ENCODE measurements at places on chromosomes 4 and X.

- DNase-seq = peak; percentile 70
These were observed 11.1 kb downstream of the SLC25A43 start for GRCh38 chrX:119410027-119410819.

- no peak for DNase-seq
These were observed 377.9 kb upstream of the EMCN start for GRCh38 chr4:100895556-100896197.

DNA sequence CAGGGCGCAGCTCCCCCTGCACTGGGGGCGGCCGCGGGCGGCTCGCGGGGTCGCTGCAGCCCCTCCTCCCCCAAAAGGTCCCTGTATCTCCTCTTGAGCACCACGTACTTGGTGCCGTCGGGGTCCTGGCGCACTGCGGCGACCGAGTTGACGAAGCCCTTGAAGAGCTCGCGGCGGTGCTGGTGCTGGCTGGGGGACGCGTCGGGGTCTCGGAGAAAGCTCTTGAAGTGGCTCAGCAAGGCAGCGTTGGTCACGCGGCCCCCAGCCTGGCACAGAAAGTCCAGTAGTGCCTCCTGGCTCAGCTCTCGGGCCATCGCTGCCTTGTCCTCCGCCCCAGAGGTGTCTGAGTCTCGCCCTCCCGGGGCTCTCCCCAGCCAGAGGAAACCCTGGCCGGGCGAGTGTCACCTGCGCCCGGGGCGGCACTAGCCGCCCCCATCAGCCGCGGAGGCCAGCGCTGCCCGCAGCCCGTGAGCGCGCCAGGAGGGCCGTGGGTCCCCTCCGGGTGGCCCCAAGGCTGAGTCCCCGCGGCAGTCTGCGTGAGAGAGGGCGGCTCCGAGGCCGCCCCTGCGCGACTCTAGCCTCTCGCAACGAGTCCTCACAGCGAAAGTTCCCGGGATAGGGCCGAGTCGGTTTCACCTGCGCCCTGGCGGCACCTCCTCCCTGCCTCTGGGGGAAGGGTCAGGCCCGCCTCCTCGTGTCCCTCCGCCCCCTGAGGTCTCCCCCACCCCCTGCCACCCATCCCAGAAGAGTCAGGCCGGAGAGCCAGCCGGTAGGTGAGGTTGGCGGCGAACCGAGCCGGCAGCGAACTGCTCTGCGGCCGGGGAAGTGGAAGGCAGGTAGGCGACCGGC, at the start of gene SOWAHB:
TSS of gene SOWAHB (minus strand) at position 609 of the 849 bp plus-strand sequence. CDS start at position 314, 295 bp downstream.
- peak; percentile 93 for DNase-seq

- no peak for DNase-seq
These were observed 1057.8 kb downstream of the DMD start for GRCh38 chrX:32153585-32153984.

GRCh38 chr4:15131551-15131950, 129.3 kb downstream of the CPEB2 start:
- no peak for DNase-seq

GRCh38 chr4:76233529-76233928, 18.0 kb upstream of the FAM47E start:
- DNase-seq = peak; percentile 13

DNA sequence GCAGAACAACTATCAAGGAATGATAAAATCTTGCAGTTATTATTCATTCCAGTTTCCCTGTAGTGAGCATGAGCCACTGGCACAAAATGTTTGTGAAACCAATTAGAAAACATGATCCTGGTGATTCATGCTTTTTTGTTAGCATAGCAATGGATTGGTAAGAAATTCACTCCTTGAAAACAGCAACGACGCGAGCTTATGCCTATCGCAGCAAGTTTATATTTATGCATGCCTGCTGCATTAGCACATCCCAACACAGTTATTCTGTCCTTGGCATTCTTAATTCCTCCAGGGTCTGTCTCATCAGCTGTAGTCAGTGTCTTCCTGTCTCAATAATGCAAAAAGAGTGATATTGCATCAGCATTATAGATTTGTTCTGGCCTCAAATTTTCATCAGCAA, 975.9 kb downstream of the STIM2 start:
- no peak for DNase-seq

- no peak for DNase-seq
These were observed 51.4 kb downstream of the STIM2 start for GRCh38 chr4:26912069-26912468.

DNA sequence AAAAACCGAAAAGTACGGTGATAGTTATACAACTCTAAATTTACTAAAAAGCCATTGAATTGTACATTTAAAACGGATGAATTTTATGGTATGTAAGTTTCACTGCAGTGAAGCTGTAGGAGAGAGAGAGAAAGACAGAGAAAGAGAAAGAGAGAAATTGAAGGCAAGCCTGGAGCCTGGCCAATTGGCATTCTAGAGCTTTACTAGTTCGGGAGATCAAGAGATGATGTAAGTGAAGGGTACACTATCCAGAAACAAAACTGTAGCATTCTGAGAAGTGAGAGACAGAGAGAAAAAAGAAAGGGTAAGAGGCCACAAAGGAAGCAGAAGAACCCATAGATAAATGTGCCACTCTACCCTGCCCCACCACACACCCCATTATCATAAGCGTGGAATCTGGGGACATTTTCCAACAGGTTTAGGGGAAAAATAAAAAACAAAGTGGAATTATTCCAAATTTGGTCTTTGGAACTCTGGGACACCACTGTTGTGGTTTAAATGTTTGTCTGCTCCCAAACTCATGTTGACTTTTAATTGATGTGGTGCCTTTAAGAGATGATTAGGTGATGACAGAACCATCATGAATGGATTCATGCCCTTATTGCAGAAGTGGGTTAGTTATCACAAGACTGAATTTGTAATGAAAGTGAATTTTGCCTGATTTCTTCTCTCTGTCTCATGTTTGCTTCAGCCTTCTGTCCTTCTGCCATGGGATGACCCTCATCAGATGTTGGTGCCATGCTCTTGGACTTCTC, 123.0 kb upstream of the PLS3 start:
- DNase-seq = no peak

- DNase-seq = peak; percentile 85
These were observed 228.1 kb downstream of the ZNF674 start for GRCh38 chrX:46317163-46317562.

DNA sequence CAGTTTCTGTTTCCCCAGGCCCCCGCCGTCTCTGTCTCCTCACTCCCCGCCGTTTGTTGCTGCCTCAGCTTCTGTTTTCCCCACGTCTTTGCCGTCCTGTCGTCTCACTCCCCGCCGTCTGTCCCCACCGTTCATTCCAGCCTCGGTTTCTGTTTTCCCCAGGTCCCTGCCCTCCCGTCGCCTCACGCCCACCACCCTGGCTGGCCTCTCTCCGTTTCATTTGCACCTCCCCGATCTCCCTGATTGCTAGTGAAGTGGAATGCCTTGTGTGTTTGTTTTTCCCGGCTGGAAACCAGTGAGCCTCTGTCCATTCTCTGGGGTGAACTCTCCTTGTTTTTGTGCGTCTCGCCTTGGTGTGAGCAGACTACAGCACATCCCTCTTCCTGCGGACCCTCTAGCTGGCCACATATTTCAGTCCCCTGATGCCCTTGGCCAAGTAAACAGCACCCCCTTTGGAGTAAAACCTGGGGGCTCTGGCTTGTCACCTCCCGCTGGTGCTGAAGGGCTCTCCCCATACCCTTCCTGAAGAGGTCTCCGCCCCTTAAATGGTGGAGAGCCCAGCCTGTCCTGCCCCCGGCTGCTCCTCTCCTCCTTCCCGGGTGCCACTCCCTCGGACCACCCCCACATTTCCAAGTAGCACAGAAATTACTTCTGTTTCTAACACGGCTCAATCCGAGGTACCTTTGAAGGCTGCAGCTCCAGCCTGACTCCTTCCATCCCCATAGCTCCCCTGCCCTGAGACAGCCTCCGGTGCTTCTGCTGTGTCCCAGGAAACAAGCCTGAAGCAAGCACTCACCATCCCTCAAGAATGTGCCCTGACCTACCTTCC, 13.2 kb downstream of the TMEM175 start:
- DNase-seq = no peak

GRCh38 chrX:139801397-139801813, 93.4 kb upstream of the MCF2 start:
- DNase-seq = no peak

DNA sequence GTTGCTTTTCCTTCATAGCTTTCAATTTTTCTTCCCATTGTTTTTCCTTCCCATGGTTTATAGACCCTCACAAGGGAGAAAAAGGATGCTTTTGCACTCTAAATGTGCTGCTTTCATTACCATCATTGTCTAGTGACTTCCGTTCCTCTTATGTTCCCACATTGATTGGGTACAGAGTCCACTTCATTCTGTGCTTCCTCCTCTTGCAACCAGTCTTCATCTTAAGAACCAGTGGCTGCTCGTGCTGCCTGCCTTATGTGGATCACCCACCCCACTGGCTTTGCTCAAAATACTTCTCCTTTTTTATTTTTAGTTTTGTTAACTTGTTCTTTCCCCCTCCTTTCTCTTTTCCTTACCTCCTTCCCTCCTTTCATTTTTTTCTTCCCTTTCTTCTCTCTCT, 76.5 kb upstream of the BOD1L1 start:
- DNase-seq = peak; percentile 47

- no peak for DNase-seq
These were observed 13.7 kb downstream of the KLKB1 start for GRCh38 chr4:186240848-186241491.

GRCh38 chr4:146134761-146135445, 40.6 kb upstream of the LSM6 start:
- no peak for DNase-seq

DNA sequence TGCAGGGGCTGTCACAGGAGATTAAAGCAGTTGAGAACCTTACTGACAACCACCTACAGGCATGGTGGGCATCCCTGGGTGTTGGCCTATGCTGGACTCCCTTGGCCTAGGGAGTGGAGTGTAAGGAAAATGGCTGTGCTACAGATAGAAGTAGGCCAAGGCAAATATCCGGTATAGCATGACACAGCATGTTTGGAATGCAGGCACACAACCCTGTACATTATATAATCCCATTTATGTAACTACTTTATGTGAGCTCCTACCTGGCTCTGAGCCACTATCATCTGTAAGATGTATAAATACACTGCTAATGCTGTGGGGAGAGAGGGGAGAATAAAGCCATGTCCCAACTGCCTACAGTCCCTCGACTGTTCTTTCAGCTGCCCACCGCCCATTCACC, 38.7 kb upstream of the KCTD8 start:
- no peak for DNase-seq

- peak; percentile 7 for DNase-seq
These were observed 155.7 kb downstream of the SLC4A4 start for GRCh38 chr4:71494539-71494938.

DNA sequence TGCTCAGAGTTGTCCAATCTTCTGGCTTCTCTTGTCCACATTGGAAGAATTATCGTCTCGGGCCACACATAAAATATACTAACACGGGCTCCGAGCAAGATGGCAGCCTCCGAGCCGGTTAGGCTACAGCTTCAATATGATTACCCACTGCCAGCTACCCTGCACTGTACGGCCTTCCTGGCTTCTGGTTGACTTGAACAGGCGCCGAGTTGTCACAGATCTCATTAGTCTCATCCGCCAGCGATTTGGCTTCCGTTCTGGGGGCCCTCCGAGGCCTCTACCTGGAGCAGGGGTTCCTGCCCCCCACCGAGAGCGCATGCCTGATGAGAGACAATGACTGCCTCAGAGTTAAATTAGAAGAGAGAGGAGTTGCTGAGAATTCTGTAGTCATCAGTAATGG, 101.2 kb upstream of the NUDT6 start:
- no peak for DNase-seq

- DNase-seq = no peak
These were observed 37.5 kb upstream of the ADH1C start for GRCh38 chr4:99390055-99390454.

DNA sequence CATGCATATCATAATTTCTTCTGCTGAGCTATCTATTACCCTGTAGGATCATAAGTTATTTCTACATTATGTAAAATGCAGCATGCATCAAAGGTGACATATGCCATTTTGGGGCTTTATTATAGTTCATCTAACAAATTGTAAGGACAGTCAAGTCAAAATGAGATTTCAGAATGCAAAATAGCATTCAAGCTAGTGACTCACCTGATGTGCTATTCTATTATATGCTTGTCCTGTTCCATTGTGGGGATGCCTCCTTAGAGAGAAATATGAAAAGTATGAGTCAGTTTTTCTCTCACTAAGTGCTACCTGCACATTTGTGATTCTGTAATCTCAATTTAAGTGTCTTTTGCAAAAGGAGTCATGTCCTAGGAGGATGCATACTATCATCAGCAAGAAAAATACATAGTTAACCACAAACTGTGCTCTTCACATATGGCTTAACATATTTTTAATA, 647.0 kb upstream of the PCDH10 start:
- DNase-seq = no peak

GRCh38 chr4:19074036-19074435, 1052.5 kb upstream of the LCORL start:
- DNase-seq = no peak

- DNase-seq = no peak
These were observed 379.5 kb upstream of the FGF13 start for GRCh38 chrX:139091066-139091465.

DNA sequence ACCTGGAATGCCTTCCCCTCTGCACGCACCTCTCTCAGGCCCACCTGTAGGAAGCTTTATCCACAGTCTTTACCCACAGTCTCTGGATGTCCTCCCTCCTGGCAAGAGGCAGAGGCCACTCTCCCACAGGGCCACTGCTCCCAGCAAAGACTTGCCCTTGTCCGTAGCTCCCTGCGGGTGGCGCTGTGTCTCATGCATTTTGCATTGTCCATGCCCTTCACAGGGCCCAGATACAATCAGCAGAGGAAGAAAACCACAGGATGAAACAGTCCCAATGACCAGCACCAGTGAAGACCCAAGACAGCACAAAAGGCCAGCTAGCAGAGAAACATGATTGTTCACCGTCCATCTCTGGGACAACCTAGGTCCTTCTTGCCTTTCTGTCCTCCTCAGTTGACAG, 2.1 kb upstream of the NSG1 start:
- DNase-seq = no peak

GRCh38 chr4:7841071-7841470, 98.6 kb downstream of the AFAP1 start:
- no peak for DNase-seq

GRCh38 chrX:154800478-154801210, 4.6 kb downstream of the MPP1 start:
- peak; percentile 15 for DNase-seq

- peak; percentile 35 for DNase-seq
These were observed 1.1 kb upstream of the SLC10A7 start for GRCh38 chr4:146522869-146523205.

GRCh38 chr4:88981556-88981955, 75.4 kb downstream of the FAM13A start:
- DNase-seq = no peak

GRCh38 chrX:29728639-29729038, 486.7 kb upstream of the MAGEB2 start:
- no peak for DNase-seq

GRCh38 chr4:83556816-83557215, 20.9 kb downstream of the GPAT3 start:
- DNase-seq = no peak

DNA sequence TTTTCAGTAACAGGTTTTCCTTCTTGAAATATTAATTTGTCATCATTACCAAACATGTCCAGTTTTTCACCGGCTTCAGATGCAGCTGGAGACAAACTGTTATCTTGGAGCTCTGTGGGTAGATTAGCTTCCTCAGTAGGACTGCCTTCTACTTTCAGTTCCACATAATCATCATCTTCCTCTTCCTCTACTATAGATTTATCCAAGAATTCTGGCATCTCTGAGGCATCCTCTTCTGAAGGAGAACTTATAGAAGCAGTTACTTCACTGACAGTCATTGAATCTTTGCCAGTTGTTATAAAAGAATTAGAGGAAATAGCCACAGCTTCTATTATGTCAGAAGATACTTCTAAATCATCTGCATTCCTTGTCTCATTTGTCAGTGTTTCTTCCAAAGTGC, 162.9 kb downstream of the LRBA start:
- no peak for DNase-seq

Data from HT-29 (cell line).